Stimulated activated CD4-positive, alpha-beta T cell treated with anti-CD3 and anti-CD28 coated beads, Interleukin-4, amount 100 ng/mL, for 48 hours (primary cell): ENCODE measurements at places on chromosomes 2 and 18.

DNA sequence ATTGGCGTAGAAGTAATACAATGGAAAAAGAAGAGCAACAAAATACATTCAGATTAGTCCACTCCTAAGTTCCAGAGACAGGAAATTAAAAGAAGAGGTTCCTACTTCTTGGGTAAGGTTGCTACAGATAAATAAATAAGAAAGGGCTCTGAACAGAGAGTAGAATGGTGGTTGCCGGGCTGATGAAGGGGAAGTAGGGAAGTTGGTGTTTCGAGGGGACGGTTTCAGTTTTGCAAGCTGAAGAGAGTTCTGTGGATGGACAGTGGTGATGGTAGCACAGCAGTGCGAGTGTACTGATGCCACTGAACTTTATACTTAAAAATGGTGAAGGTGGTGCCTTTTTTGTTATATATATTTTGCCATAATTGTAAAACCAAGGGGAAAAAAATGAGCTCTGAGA is 48.2 kb downstream of the CABYR start:
- DNase-seq, result no peak

GRCh38 chr2:221715523-221716247 is 143.6 kb upstream of the EPHA4 start:
- no peak for DNase-seq

DNA sequence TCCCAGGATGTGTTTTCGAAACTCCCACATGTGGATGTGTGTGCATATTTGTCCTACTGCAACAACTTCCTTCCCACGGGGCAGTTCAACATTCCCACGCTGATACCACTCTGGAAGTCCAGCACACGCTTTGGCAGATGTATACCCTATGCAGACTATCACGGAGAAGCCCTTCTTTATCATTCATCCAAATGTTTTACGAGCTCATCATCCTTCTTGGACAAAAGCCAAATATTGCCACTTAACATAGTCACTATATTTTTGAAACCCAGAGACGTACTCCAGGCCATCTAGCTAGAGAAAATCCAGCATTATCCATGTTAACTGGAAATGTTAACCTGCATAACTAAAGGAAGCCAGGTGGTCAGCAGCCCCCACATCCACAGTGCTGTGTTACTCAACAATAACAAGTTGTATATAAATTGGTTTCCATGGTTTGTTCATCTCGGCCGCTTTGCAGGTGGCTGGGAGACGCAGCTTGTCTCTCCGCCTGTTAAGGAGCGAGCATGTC is 131.5 kb downstream of the ZNF532 start:
- no peak for DNase-seq

DNA sequence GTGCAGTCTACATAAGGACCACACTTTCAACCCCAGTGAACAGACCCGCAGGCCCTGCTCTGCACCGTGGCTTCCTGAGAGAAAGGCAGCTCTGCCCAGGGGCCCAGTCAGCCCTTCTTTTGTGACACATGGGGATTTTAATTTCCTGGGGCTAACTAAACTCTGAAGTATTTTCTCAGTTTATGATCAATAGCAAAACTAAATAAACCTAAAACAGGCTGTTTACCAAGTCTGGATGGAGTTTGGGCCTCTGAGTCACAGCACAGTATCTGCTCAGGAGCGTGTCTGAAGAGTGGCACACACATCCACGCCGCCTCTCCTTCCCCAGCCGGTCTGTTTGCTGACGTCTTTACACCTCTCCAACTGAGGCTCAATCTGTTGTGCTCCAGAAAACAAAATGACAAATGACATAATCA is 72.3 kb downstream of the LDLRAD4 start:
- no peak for DNase-seq

DNA sequence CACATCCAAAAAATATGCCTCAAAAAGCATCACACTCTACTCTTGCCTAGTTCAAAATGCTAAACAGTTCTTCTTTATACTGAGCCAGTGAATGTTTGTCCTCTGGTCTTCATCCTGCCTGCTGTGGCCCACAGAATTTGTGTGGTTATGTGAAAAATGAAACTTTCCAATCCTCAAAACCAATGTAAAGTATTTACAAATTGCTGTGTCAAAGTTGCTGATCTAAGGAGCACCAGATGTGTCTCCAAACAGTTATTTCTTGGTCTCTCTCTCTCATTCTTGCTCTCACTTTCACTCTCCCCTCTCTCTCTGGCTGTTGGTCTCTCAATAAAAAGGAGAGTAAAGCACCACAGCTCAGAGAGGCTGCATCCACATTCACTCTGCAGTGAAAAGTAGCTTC is 23.0 kb downstream of the EPHA4 start:
- DNase-seq, result no peak

GRCh38 chr18:12312976-12313375 is 4.9 kb downstream of the TUBB6 start:
- no peak for DNase-seq

- no peak for DNase-seq
Measured at GRCh38 chr2:162111958-162112850, 38.2 kb upstream of the DPP4 start.

DNA sequence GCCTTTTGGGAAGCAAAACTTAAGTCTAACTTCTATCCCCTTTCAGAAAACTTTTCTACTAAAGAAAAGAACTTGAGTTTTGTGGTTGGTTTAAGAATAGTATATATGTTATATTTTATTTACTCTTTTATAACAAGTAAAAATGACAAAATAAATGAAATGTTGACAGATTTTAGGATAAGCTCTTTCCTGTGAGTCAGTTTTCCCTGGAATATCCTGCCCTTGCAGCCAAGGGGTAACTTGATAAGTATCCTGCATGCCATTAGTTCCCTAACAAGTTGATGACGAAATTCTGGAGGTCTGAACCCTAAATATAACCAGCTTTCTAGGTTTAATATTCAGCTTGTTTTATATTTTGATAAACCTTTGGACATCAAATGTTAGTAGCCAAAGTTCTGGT is 7.3 kb upstream of the HTR2B start:
- no peak for DNase-seq

- DNase-seq, result no peak
Measured at GRCh38 chr2:85852937-85853498, 35.8 kb downstream of the ST3GAL5 start.

DNA sequence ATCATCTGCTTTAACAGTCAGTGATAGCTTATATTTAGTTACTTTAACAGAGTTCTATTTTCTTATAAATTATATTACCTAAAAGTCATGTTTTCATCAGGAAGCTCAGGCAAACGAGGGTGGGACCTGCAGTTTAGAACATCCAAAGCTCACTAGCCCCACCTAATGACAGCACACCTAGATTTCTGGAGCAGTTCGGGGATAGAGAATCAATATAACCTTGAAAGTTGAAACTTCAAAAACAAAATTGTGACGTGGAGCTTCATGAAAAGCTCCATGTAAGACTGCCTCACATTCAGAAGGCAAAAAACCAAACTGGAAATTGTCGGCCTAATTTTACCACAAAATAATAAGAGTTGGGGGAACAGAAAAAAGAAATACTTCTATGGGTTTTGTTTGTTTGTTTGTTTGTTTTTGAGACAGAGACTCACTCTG is 185.9 kb upstream of the CCDC150 start:
- DNase-seq, result peak; percentile 26

- no peak for DNase-seq
Measured at GRCh38 chr2:151498178-151498577, 88.5 kb downstream of the RIF1 start.

- no peak for DNase-seq
Measured at GRCh38 chr18:1048032-1048431, 143.4 kb downstream of the ADCYAP1 start.

DNA sequence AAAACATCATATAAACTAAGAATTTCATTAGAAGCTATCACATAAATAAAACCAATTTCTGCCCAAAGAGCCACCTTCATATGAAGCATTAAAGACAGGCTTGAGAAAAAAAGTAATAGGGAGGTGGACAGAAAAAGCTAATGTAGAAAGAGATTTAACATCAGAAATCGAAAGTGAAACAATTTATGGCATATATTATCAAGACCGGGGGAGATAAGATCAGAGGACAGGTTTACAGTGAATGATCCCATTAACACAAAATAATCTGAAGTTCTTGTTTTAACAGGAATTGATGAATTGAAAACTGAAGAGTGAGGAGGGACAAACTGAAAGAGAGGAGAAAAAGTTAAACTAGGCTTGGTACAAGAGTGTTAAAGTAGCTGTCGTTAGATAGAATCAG is 786.3 kb upstream of the FSHR start:
- no peak for DNase-seq

- peak; percentile 71 for DNase-seq
Measured at GRCh38 chr18:47930199-47930930, at the start of gene SMAD2. Gene SMAD2, minus strand, starts transcription at chr18:47930659. Its CDS starts 33,903 bp downstream, at chr18:47896756.

DNA sequence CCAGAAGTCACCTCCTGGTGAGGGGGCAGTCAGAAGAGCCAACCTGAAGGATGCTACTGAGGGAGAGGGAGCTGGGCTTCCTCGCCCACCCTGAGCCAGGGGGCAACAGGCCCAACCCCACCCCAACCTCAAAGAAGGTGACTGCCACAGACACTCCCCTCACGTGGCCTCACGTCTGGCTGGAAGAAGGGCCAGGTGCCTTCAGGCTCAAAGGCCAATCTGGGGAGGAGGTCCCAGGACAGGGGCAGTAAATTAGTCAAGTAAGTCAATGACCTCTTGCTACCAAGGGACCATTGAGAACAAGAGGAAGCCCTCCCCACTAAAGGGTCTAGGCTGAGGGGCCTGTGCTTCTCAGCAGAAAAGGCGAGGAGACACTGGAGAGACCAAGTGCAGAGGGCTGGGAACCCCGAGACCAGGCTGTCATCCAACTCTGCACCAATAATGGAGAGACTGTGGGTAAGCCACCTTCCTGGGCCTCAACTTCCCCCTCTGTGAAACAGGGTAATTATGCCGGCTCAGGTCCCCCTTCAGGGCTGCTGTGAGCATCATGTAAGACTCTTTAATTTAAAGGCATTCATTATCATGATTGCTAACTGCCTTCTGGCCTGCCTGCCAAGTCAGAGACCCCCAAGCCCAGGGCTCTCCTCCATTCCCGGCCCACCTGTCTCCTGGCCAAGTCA is 20.2 kb upstream of the TNS1 start:
- no peak for DNase-seq

- DNase-seq, result no peak
Measured at GRCh38 chr18:27762054-27762453, 414.9 kb downstream of the CDH2 start.

DNA sequence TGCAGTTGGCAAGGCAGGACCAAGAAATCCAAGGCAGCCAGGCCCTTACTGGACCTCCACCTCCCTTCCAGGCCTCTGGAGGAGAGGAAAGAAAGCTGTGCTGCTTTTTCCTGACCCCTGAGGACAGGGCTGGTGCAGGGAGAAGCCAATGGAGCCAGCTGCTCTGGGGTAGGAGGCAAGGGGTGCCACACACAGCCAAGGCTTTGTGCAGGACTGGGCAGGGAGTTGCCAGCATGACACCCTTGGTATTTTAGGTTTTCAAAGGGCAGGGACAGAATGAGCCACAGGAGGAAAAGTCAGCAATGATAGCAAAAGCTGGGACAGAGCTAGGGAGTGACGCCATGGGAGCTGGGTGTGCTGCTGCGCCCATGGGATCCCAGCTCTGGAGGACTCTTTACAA is 22.9 kb downstream of the CCT7 start:
- DNase-seq, result no peak

DNA sequence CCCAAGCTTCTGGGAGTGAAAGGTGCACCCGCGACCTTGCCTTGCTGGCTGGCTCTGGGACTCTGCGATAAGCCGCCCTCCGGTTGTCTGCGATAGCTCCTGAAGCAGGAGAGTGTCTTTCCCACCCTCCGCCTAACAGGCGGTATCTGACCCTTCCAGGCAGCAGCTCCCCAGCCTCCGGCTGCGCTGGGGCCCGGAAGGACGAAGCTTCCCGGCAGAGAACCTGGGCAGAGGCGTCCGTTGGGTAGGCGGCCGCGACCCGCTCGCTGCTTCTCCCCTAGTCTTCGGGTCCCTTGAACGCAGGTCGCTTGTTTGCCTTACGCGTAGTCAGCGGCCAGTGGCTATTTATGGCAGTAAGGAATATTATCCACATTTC is 446 bp upstream of the RHBDD1 start:
- peak; percentile 27 for DNase-seq

DNA sequence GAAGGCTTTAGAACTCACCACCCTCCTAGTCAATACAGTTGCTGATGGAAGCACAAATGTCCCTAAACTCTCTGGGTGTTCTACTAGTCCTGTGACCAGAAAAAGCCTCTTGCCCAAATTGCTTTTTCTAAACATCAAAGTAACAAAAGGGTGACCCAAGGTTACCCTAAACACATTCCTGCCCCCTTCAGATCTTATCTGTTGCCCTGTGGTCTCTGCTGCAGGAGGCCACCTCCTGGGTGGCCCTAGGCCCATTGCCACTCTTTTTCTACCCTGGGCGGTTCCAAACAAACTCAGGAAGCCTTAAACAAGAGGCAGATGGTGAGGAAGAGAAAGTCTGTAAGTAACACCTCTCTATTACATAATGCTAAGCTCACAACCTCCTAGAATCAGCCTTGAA is 3.3 kb downstream of the RNF152 start:
- no peak for DNase-seq

DNA sequence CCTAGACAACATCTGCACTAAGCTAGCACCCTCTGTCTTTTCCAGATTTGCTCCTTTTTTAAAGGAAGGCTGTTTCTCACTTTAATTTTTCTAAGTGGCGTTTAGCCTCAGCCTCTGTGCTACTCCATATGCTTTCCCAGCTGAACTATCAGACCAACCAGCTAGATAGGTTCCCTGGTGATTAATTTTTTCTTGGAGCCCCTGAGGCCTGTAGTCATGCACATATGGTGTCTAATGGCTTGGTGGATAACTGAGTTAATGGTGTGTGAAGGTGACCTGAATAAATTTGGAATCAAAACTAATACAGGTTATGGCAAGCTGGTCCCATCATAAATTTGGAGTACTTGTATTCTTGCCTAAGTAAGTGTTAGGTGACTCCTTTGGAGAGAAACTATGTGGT is 135.5 kb downstream of the MGAT5 start:
- no peak for DNase-seq

DNA sequence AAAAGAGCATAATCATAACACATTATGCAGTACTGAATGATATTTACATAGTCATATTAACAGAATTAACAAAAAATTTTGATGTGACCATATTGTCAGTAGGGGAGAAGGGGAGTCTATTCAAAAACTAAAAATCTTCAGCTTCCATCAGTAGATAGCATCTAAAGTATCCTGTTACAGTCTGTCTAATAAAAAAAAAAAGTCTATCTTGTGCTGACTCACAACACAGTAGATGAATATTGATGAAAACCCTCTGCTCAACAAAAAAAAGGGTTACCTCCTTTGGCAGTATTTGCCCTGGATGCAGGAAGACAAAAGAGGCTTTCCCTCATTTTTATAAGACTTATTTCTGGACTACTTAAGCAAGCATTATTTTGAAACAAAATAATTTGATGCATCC is 27.3 kb downstream of the GRB14 start:
- no peak for DNase-seq

DNA sequence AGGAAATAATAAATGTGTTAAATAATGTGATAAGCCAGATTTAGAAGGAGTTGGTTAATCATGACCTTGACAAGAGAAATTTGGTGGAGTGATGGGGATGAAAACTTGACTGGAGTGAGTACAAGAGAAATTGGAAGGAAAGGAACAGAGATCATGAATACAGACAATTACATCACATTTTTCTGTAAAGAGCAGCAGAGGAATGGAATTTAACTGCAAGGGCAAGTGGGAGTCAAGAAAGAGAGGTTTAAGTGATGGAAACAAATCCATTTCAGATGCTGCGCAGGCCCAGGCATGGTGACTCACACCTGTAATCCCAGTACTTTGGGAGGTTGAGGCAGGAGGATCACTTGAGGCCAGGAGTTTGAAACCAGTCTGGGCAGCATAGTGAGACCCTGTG is 46.7 kb downstream of the ICA1L start:
- DNase-seq, result no peak

GRCh38 chr2:226837787-226838603 is 2.1 kb downstream of the RHBDD1 start:
- DNase-seq, result no peak
